Aorta (tissue), 5 donors: ENCODE measurements at places on chromosomes 13 and 19. TPM values are rescaled to one million over a fixed set of nuclear protein-coding genes. Genes with fewer than 3 reads are reported as not detected.

The IGFL3 gene
- not detected for total RNA-seq

The GSK3A gene
- total RNA-seq: 28.8 TPM

The MAST1 gene
- 0.54 TPM for total RNA-seq

DNA sequence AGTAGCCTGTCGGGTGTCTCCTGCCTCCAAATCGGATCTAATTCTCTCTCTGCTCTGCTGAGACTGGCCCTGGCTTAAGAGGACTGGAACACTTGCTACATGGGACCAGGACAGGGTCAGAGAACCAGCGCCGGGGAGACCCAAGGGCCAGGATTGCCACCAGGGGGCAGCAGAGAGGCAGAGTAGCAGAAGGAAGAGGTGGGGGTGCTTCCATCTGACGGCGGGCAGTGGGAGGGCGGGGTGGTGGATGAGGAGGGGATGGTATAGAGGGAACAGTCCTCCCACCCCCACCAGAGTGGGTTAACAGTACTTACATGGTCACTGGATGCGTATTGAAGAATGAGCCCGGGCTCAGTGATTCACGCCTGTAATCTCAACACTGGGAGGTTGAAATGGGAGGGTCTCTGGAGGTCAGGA, 11.9 kb downstream of the SELENOW start:
- H3K4me1 ChIP-seq: peaks cover 3% of the 10 kb centered on the region
- no peaks in the 10 kb centered on the region for H3K27me3 ChIP-seq
- H3K27ac ChIP-seq: no peak overlapping the region

GRCh38 chr19:5580161-5580571, 12.4 kb upstream of the TINCR start:
- no peaks in the 10 kb centered on the region for H3K4me1 ChIP-seq
- H3K4me3 ChIP-seq: no peak overlapping the region
- no peaks in the 10 kb centered on the region for H3K36me3 ChIP-seq
- no peak overlapping the region for H3K27ac ChIP-seq
- no peak for DNase-seq

- no peak for DNase-seq
- no peak overlapping the region for H3K27ac ChIP-seq
- peaks cover 2% of the 10 kb centered on the region for H3K4me1 ChIP-seq
- no peak overlapping the region for H3K4me3 ChIP-seq
- no peaks in the 10 kb centered on the region for H3K27me3 ChIP-seq
Observed at GRCh38 chr13:36355632-36356031, 9.4 kb upstream of the SPART start.

DNA sequence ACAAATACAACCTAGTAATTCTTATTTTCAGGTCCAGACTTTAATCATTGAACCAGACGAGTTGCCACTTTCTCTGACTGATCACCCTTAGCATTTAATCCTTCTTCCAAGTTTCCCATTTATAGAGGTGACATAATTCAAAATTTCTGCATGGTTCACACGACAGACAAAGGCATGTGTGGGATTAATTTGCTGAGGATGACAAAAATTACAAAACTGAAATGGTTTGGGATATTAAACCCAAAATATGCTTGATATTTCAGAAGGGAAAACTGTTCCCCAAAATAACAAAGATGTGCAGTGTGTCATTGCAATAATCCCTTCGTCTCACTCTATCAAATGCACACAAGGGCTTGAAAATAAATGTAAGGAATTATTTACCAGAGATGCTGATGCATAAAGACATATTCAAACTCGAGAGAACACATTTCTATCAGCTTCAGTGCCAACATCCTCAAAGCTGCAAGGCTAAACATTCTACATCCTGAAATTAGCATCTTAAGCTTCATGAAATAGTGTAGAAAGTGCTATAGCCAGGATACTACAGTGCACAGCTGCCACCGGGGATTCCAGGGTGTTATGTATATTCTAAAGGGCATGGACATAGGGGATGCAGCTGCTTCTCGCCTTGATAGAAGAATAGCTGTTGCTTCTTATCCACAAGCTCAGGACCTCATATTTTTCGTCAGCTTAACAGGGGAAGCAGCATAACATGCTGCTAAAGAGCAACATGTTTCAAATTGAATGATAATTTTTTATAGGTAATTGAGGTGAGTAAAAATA, 198.7 kb upstream of the SLITRK1 start:
- no peaks in the 10 kb centered on the region for H3K27me3 ChIP-seq
- no peak for DNase-seq
- H3K4me3 ChIP-seq: no peak overlapping the region
- H3K27ac ChIP-seq: no peak overlapping the region
- no peaks in the 10 kb centered on the region for H3K4me1 ChIP-seq

DNA sequence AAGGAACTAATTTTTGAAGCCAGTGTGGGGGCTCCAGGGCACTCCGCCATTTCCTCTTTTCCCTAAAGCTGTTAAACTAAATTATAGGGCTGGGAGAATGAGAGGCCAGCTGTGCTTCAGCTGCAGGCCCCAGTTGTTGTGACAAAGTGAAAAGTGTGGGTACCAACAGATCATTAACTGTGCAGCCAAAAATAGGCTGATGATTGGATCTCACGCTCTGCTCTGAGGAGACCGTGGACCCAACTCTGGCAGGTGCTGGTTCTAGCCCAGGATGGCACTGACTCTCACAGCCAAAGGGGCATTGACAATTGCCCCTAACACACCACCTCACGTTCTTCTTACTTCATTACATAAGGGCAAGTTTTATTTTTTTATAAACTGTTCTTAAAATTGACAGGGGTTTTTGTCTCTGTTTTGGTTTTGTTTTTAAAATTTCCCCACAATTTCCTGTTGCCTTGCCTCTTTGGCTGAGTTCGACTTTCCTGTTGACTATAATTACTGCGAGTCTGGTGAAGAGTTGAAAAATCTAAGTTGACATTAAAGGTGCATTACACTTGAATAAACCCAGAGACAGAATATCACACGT, 391.0 kb downstream of the FGF9 start:
- H3K27me3 ChIP-seq: no peaks in the 10 kb centered on the region
- no peak for DNase-seq
- no peak overlapping the region for H3K4me3 ChIP-seq
- no peak overlapping the region for H3K27ac ChIP-seq
- H3K36me3 ChIP-seq: no peaks in the 10 kb centered on the region

GRCh38 chr13:34350671-34351070, 532.7 kb downstream of the RFC3 start:
- no peaks in the 10 kb centered on the region for H3K36me3 ChIP-seq
- DNase-seq: no peak
- no peaks in the 10 kb centered on the region for H3K4me1 ChIP-seq
- H3K27ac ChIP-seq: no peak overlapping the region
- H3K4me3 ChIP-seq: no peak overlapping the region

GRCh38 chr13:33179463-33179862, 106.1 kb downstream of the STARD13 start:
- no peaks in the 10 kb centered on the region for H3K27me3 ChIP-seq
- H3K4me1 ChIP-seq: peaks cover 3% of the 10 kb centered on the region
- DNase-seq: no peak
- no peak overlapping the region for H3K4me3 ChIP-seq
- no peak overlapping the region for H3K27ac ChIP-seq

GRCh38 chr13:48571126-48571913, 38.4 kb upstream of the RCBTB2 start:
- no peaks in the 10 kb centered on the region for H3K27me3 ChIP-seq
- no peaks in the 10 kb centered on the region for H3K36me3 ChIP-seq
- no peaks in the 10 kb centered on the region for H3K4me1 ChIP-seq
- H3K4me3 ChIP-seq: no peak overlapping the region
- H3K27ac ChIP-seq: peak overlapping the region; percentile 29

DNA sequence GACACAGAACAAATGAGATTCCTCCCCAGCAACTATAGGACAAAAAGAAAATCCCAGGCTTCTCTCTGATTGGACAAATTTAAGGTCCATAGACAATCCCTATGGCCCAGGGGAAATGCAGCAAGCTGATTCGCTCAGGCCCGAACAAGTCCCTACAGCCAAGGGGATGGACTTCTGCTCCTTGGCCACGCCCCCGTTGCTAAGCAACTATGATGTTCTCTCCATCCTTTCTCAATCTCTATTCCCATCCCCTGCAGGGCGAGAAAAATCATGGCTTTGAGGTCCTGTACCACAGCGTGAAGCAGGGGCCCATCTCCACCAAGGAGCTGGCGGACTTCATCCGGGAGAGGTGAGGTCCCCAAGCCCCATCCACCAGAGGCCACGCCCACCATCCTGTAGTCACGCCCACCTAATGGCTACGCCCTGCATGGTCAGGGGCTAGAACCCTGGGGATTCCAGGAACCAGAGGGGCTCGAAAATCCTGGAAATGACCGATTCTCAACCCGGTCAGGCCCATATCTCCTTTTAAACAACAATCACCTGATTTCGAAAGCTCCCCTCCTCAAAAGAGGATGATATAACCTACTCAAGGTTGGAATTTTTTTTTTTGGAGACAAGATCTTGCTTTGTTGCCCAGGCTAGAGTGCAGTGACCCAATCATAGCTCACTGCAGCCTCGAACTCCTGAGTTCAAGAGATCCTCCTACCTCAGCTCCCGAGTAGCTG, 11.4 kb downstream of the FCHO1 start:
- no peaks in the 10 kb centered on the region for H3K36me3 ChIP-seq
- H3K27me3 ChIP-seq: no peaks in the 10 kb centered on the region
- no peaks in the 10 kb centered on the region for H3K4me1 ChIP-seq
- H3K4me3 ChIP-seq: no peak overlapping the region
- no peak for DNase-seq
